Panc1 (cell line): ENCODE measurements at places on chromosomes 16 and 17.

- DNase-seq = peak; percentile 41
These were observed at the start of gene CASKIN2 for GRCh38 chr17:75515496-75516254. CASKIN2 (minus strand) TSS chr17:75515537; CDS start chr17:75513804, 1,733 bp downstream.

GRCh38 chr17:8255499-8255898, 6.4 kb downstream of the PFAS start:
- no peak for DNase-seq

GRCh38 chr16:70402916-70403659, 35.8 kb downstream of the ST3GAL2 start:
- no peak for DNase-seq

DNA sequence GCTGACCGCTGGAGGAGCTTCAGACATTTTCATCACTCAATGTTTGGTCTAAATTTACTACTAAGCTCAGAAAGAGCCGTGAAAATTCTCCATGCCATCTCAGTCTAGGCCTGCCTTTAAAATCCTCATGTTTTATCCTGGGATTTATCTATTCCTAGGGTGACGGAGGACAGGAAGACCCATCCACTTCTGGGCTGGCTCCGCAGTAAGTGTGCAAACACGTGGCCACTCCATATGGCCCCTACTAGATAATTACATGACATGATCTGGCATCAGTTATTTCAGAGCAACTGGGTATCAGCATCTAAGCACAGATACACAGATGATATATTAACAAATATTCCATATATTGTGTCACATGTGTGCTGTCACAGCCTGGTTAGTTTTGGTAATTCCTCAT, 77.8 kb upstream of the HS3ST4 start:
- DNase-seq = no peak

DNA sequence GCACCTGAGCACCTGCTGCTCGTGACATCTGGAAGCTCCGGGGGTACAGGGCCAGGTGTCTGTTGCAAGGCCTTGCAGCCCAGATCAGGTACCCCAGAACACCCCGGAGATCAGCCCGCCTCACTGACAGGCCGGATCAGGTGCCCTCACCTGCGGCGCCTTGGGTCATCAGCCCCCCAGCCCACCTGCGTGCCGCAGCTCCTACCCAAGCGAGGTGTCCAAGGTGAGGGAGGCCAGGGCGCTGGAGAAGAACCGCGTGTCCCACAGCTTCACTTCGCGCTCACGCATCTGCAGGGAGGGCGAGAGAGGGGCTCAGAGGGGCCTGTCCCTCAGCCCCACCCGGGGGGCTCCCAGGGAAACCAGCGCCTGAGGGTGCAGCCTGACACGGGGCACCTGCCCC, 16.1 kb downstream of the VASN start:
- no peak for DNase-seq

DNA sequence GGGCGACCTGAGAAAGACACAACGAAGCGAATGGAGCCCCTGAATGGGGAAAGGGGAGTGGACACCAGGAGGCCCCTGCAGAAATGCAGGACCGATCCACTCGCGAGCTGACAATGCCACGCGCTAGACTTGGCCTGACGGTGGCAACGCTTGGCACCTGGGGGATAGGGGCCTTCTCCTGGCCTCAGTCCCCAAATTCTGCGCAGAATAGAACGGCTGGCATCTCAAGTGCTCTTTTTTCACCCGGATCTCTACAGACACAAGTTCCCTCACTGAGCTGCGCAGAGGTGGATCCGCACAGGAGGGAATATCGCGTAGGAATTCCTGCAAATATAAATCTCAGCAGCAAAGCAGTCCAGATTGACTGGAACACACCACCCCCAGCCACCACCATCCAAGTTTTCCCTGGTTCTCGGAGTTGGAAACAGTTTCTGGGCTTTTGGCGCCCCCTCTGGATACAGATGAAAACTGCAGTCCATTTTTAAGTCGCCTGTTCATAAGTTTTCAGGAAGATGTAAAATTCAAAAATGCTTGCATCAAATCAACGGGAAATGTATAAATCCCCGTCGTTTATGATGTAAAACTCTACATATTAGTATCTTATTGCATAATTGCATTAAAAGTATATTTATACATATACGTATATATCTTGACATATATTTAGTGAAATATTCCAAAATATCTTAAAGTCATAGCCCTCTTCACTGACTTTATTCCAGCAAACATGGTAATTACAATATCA, 2.3 kb upstream of the SOX9 start:
- DNase-seq = no peak

GRCh38 chr16:89633064-89633631, 19.7 kb downstream of the DPEP1 start:
- DNase-seq = no peak

DNA sequence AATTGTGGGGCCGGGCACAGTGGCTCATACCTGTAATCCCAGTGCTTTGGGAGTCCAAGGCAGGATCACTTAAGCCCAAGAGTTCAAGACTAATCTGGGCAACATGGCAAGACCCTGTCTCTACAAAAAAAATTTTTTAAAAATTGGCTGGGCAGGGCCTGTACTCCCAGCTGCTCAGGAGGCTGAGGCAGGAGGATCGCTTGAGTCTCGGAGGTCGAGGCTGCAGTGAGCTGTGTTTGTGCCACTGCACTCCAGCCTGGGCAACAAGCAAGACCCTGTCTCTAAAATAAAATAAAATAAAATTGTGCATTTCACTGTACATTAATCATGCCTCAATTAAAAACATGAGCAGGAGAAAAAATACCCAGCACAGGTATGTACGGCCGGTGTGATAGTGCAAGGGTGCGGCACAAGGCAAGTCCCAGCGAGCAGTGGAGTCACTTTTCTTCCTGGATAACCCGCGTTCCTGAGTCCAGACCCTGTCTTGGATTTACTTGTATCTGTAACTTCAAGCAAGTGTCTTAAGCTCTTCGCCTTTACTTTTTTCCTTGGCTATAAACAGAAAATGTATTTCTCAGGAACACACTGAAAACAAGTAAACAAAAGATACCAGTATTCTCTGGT, 11.4 kb downstream of the ZDHHC7 start:
- no peak for DNase-seq

DNA sequence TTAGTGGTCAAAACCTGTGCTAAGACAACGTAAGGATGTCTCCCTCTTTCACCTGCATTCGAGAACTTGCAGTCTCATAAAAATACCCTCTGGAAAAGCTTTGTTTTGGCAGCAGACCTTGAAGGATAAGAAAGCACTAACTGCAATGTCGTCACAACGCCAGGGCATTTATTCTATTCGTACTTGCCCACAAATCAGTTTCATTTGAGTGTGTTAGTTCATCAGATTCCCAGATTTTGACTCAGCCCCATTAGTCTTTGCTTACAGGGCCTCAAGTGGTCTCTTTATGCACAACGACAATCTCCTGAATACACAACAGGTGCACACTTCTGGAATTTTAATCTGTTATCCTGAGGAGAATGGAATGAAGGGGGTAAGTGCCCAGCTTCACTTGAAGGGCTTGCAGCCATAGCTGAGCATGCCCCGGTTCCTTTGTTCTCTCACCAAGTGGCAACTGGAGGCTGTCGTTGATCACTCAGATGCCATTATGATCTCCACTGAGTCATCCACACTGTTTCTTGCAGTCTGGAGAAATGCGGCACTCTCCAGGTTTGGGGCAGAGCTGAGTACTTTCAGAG, 58.8 kb downstream of the CLEC19A start:
- DNase-seq = no peak

DNA sequence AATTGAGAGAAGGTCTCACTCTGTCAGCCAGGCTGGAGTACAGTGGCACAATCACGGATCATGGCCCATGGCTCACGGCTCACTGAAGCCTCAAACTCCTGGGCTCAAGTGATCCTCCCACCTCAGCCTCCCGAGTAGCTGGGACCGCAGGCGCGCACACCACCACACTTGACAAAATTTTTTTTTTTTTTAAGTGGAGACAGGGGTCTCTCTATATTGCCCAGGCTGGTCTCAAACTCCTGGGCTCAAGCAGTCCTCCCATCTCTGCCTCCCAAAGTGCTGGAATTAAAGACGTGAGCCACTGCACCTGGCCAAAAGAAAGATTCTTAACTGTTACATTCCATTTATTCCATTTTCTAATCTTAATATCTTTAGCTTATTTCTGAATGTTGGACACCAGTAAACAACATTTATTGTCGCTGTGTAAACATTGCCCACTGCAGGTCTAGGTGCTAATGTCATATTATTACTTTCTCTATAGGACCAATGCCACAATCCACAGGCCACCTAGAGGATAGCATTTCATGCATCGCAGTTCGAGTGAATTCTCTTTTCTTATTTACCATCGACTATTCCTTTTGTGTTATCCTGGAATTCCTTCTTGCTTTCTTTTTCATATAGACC, 123.7 kb downstream of the PITPNC1 start:
- DNase-seq = no peak

GRCh38 chr16:55102531-55102930, 171.9 kb downstream of the IRX5 start:
- DNase-seq = no peak

DNA sequence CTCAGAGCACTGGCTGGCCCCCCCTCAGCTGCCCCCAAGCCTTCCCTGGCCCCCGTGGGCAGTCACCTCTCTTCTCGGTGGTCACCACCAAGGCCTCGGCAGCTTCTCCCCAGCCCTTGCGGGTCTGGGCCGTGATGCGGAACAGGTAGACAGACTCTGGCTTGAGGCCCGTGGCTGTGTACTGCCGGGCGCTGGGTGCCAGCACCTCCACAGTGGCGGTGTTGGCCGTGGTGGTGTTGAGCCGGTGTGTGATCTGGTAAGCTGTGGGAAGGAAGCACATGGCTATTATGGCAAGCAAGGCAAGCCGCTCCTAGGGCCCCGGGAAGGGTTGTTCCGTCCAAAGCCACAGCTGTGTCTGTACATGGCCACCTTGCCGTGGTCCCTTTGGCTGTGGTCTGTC, 78.4 kb upstream of the CDC42EP4 start:
- no peak for DNase-seq

DNA sequence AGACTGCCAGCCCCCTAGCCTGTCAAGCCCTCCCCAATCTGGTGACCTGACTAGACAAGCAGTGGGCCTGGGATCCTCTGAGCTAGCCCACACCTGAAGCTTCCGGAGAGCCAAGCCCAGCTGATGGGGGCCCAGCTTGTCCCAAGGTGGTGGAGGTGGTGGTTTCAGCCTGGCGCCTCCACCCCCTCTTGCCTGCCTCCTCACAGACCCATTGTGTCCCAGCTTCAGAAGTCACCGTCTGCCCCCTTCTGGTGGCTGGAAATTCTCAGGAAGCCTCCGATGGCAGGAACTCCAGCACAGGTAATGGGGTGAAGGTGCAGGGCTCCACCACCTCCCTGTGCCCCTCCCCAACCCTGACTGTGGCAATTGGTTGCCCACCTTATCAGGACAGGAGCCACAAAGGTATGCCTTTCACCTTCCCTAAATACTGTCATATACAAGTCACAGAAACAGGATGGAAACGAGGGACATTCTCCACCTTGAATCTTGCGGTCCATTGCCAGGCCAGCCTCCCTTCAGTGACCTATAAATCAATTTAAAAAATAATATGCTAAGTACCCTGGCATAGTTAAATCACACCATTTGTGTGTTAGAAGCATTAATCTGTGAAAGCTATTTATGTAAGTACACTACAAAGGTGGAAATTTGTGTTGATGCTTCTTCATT, 66.0 kb upstream of the ZNF423 start:
- DNase-seq = peak; percentile 1

DNA sequence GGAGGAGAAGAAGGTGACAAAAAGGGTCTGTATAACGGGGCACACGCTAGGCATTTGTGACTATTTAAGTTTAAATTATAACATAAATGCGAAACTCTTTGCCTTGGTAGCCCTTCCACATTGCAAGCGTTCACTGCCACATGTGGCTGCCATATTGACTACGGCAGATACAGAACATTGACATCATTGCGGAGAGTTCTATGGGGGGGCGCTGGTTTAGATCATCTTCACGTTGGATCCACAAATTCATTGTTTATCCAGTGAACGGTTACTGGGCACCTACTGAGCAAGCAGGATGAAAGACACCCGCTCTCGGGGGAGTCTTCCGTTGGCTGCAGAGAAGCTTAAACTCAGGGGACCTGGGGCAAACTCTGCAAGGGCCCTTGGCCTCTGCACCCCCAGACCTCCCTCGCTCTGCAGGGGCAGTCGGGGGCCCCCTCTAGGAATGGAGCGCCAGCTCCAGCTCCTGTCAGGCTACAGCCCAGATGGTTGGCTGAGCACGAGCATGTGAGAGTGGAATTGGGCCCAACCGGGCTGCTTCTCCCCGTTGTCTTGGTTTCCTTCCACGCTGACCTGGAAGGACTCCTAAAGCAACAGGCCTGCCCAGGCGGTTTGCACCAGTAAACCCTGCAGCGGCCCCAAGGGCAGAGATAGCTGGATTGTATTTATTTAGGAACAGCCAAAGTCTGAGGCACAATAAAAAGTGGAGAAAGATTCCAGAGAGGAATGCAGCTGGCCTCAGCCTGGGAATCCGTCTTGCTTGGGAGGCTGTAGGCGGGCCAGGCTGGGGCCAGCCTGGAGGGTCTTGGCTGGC, 172.2 kb downstream of the SEC14L1 start:
- no peak for DNase-seq

DNA sequence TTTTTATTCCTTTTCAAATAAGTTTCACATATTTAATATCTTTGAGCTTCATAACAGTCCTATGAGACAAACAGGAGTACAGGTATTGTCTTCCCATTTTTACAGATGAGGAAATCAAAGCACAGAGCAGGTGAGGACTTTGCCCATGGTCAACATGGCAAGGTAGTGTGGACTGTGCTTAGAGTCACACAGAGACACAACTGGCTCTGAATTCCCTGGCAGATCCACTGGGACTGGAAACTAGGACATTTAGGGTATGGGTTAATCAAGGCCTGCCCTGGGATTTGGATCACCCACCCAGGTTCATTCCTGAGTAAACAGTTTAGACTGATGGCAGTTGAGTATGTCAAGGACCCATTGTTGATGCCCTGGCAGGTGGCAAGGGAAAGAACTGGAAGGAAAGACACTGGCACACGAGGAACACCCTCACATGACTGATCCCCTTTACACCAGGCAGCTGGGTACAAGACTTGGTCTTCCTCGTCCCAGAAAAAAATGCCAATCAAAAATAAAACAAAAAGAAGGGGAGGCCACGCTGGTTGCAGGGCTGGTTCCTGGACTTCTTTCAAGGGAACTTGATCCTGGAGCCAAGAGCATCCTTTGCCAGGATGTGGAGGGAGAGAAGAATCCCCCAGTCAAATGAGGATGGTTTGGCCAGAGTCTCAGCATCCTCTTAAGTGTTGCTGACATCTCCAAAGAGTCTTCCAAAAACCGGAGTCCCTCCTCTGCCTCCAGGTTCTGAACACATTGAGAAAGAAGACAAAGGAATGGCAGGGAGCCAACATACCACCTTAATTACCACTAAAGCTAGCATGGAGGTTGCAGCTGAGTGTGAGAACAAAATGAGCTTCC, 34.9 kb downstream of the CHD9 start:
- no peak for DNase-seq

GRCh38 chr17:6555331-6556120, 829 bp downstream of the PITPNM3 start:
- DNase-seq = no peak
